ENCODE measurements at places on chromosomes 6 and 20. TPM values are rescaled to one million over a fixed set of nuclear protein-coding genes. Genes with fewer than 3 reads are reported as not detected.
A peak's percentile ranks its signal among the peaks of the same experiment; 100 is the strongest.

GRCh38 chr6:9131616-9132015 is 696.3 kb upstream of the SLC35B3 start:
- no peak overlapping the region for H3K4me3 ChIP-seq
- H3K4me1 ChIP-seq: no peaks in the 10 kb centered on the region
- no peak overlapping the region for H3K27ac ChIP-seq
- peak; percentile 1 for DNase-seq

DNA sequence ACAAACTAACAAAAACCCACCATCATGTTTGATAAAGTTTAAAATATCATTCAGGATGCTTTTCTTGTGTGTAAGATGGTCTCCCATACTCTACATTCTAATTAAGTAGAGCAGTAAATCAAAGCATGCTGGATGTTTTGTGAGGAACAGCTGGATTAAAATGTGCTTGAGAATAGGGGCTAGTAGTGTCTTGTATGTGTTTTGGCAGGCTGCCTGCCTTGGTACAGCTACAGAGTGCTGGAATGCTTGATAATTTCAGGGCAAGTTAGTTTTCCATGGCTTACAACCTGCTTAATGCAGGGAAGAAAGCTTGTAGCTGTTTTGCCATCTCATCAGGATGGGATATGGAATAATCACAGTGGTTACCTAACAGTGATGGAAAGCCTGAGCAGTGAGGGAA is 636.6 kb upstream of the MMS22L start:
- no peak overlapping the region for H3K27ac ChIP-seq

The CDH22 gene
- not detected for polyA plus RNA-seq

The SOX18 gene
- polyA plus RNA-seq: not detected

The CPNE5 gene
- 125 TPM for polyA plus RNA-seq
